ENCODE measurements at places on chromosomes 16 and 17. TPM values are rescaled to one million over a fixed set of nuclear protein-coding genes. Genes with fewer than 3 reads are reported as not detected.

DNA sequence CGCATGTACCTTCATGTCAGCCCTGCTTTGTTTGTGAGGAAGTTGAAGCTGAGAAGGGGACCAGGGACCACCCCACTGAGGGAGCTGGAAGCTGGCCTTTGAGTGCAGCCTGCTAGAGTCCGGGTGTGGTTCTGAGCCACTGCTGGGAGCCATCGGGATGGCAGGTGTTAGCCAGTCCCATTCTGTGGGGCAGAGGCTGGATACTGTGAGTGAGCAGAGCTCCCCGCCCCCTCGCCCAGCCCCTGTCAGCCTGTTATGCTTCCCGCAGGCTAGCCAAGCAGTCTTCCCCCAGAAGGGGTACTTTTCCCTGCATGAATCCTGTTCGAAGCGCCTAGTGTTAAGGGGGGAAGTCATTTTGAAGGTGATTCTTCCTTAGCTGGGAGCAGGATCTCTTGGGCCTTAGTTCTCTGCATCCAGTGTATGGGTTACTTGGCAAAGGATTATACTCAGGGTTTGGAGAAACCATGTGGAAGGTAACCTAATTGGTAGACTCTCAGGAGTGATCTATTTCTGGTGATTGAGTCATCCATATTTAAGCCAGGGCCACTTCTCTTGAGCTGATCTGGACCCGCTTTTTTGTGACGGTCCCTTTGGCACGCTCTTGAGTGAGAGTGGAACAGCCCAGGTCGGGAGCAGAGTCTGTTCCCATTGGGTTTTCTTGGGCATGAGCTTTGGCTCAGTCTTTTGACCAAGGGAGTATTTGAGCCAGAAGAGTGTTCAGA is 23.8 kb downstream of the AKAP1 start:
- DNase-seq: no peak

GRCh38 chr16:73071131-73071940 is 23.4 kb upstream of the ZFHX3 start:
- DNase-seq: no peak

DNA sequence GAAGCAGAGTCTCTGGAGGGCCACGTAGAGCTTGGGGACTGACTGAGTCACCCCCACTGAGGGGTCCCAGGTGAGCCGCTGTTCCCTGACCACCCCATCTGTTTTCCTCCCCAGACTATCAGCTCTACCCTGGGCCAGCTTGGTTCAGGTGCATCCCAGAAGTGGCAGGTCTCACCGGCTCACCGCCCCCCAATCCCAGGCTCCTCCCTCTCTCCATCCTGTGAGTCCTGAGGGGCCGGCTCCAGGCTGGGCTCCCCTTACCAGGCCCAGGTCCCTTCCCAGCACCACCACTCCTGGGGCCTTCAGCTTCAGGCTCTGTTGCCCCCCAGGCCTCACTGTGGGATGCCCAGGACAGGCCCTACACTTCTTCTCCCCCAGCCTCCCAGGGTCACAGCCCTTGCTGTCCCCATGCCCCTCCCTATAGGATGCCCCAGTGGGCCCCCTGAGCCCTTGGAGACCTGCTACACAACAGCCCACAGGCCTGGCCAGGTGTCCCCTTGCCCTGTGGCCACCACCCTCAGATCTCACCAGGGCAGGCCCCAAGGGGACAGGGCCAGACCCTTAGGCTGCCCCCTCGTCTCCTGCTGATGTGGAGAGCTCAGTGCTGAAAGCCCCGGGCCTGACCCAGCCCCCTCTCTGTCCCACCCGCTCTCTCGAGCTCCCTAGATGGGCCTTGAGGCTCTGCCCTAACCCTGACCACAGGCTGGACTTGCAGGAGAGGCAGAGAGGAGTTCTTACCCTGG is 40.4 kb downstream of the TNFRSF13B start:
- DNase-seq: no peak

The NPIPA3 gene
- polyA plus RNA-seq: 21.4 TPM

- DNase-seq: no peak
These were observed 95.0 kb downstream of the FOXL1 start for GRCh38 chr16:86673090-86673955.

GRCh38 chr16:53769787-53770186 is 65.8 kb downstream of the FTO start:
- DNase-seq: no peak

DNA sequence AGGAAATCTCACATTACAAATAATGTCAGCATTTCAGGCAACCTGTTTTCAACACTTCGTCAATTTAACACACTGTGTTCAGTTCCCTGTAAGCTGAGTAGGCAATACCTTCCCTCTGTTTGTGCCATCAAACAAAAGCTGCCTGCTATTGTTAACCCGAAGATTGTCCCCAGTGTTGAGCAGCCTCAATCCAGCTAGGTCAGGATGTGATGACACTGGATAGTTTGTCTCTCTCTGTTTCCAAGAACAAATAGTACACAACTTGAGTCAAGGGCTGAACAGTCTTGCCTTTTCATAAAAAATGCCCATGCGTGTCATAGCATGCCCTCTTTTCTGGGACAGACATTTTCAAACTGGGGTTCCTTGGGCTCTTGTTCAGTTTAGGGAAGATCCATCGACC is 36.4 kb downstream of the HSD17B2 start:
- no peak for DNase-seq

GRCh38 chr17:75827308-75828075 is 16.7 kb downstream of the UNC13D start:
- no peak for DNase-seq

DNA sequence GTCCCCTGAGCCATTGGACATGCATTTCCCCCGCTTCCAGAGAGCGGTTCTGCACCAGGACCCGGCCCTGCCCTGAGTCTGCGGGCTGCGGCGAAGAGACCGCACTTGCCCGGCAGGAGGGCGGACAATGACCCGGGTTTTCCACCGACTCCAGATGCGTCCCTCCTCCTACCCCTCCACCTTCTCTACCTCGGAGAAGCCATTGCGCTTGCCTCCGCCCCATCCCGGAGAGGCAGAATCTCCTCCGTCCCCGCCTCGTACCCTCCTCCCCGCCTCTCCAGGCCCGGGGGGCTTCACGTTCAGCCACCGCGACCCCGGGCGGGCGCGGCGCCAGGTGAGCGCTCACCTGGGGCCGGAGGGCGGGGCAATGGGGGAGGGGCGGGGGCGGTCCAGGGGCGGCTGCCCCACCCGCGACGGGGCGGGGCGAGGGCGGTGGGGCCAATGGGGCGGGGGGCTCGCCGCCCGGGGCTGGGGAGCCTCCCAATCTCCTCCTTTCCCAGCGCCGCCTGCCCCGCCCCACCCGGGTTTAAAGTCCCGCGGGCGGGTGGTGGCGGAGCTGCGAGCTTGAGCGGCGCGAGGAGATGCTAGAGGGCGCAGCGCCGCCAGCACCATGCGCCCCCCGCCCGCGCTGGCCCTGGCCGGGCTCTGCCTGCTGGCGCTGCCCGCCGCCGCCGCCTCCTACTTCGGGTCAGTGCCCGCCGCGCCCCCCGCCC is at the start of gene WNT9B:
Gene WNT9B (plus strand): TSS at position 555 of the 713 bp plus-strand sequence. CDS start 56 bp downstream, at position 611.
- peak; percentile 69 for DNase-seq

- no peak for DNase-seq
These were observed 10.1 kb upstream of the TMEM219 start for GRCh38 chr16:29951625-29952365.

DNA sequence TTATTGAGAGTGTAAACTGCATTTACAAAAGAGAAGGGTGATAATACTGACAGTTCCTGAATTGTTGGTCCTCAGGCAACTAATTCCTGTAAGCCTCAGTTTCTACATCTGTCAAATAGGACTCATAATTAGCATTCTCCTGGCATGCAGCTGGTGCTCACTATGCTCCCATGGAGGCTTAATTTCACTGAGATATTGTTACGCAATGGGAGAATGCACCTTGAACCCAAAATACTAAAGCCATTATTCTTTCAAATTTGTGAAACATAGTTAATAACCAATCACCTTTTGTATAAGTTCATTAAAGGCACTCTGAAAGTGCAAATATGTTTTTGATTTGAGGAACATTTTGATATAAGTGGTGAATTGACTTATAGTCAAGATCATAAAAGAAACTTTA is 985.5 kb downstream of the CDH11 start:
- DNase-seq: no peak

- DNase-seq: no peak
These were observed 23.0 kb downstream of the NPTX1 start for GRCh38 chr17:80453126-80453997.

The IGF2BP1 gene
- 32.1 TPM for polyA plus RNA-seq

The KRTAP4-9 gene
- polyA plus RNA-seq: not detected

The TBC1D3G gene
- polyA plus RNA-seq: not detected

GRCh38 chr17:79633154-79633553 is 22.3 kb upstream of the RBFOX3 start:
- DNase-seq: no peak

DNA sequence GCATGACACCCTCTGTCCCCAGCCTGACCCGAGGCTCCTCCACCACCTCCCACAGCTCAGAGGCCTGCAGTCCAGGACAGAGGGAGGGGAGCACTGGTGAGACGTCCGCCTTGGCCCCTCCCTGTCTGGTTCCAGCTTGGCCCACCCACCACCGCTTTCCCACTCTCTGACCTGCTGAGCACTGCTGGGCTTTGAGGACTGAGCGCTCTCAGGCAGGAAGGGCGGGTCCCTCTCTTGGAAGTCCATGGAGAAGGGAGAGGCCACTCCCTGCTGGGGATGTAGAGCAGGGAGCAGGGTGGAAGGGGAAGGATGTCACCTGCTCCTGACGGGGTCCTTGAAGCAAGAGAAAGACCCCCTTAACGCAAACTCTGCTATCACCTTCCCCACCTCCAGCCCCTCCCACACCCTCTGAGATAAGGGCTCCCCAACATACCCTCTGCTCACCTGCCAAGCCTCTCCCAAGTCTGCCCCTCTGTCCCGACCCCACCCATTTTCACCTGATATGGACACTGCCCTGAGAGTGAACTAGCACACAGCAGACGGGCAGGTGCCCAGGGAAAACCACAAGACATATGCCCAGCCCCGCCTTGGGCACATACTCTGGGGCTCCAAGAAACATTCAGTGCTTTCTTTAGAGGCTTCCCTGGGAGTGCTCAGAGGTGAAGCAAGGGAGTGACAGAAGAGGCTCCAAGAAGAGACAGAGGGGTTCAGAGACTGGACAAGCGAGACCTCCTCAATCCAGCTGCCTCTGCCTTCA is 1.4 kb downstream of the OSBPL7 start:
- DNase-seq: no peak

Data from left lung (tissue), 14 donors.